ENCODE measurements at places on chromosomes 3 and 15. TPM values are rescaled to one million over a fixed set of nuclear protein-coding genes. Genes with fewer than 3 reads are reported as not detected.

SLC28A2 gene
- not detected for total RNA-seq

CCR3 gene
- total RNA-seq: not detected

GPR87 gene
- total RNA-seq: 1.2 TPM

ISLR2 gene
- total RNA-seq: not detected

SLC24A5 gene
- not detected for total RNA-seq

DNA sequence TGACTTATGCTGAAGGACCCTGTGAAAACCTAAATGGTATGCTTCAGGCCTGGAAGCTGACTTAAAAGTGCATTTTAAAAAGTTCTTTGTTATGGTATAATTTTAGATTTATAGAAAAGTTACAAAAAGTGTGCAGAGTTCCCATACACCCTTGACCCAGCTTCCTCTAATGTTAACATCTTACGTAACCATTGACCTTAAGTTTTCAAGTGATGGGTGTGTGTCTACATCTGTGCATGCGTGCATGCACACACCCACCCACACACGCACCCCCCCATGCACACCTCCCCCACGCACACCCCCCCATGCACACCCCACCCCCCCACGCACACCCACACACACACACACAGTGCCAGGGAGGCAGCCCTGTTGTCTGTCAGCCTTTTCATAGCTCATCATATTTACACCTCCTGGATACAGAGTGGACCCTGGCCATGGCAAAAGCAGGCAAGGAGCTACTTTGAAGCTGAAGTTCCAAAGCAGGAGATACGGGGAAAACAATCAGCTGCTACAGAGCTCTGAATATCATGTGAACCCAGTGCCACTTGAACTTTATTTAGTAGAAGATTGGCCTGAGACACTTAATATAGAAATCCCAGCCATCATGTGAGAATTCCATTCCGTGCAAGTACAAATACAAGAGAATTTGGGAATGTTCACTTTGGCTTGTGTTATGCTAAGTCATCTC lies 30.0 kb upstream of the TRAK1 start:
- H3K27ac ChIP-seq: no peak overlapping the region
- DNase-seq: no peak
- H3K36me3 ChIP-seq: no peaks in the 10 kb centered on the region
- H3K4me3 ChIP-seq: no peak overlapping the region
- no peaks in the 10 kb centered on the region for H3K27me3 ChIP-seq

- peak overlapping the region; percentile 89 for H3K4me3 ChIP-seq
- peaks cover 30% of the 10 kb centered on the region for H3K27me3 ChIP-seq
- DNase-seq: no peak
- no peaks in the 10 kb centered on the region for H3K36me3 ChIP-seq
- peak overlapping the region; percentile 44 for H3K27ac ChIP-seq
These were observed 768 bp downstream of the ANO10 start for GRCh38 chr3:43620831-43621655.

All from activated T-helper 2 cell treated with anti-CD3 and anti-CD28 coated beads, Interferon-gamma antibody, Interleukin-2, Interleukin-4, amounts not matched to agents 10 μg/mL and 5 μg/mL and 100 μg/mL, durations not matched to agents 14 hours and 24 hours and 36 hours (primary cell).